ENCODE measurements at places on chromosomes 1 and 21.

DNA sequence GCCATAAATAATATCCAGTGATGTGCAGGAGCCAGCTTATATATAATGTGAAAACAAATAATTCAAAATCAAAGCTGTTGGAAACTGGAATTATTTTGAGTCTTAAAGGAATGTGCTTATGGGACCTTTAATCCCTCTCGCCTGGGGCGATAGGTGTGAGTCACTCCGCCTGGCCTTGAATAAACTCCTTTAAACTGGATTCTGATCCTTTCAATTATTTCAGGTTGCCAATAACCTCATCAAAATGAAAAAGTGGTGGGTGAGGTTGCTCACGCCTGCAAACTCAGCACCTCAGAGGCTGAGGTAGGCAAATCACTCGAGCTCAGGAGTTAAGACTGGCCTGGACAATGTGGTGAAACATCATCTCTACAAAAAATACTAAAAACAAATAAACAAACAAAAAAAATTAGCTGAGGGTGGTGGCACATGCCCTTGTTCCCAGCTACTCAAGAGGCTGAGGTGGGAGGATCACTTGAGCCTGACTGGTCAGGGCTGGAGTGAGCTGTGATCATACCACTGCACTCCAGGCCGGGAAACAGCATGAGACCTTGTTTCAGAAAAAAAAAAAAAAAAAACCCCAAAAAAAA lies 11.4 kb upstream of the SLC2A5 start:
- DNase-seq, result no peak

- DNase-seq, result no peak
Measured at GRCh38 chr1:203549309-203549708, 55.4 kb downstream of the OPTC start.

DNA sequence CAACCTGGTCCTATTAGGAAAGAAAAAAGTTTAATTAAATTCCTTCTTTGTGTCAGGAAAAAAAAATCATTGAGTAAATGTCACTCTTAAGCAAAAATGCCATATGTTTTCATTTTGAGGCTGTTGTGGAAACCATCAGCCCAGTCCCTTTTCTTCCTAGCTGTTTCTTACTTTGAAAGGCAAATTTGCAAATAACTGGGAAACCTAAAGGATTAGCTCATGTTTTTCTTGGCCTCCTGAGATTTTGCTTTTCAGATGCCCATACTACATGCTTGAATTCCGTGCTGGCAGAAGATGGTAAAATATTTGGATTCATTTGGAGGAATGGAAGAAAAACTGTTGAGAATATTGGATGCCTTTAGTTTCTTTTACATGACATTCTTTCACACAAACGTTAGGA lies 182.1 kb upstream of the ADAMTS5 start:
- DNase-seq, result no peak

DNA sequence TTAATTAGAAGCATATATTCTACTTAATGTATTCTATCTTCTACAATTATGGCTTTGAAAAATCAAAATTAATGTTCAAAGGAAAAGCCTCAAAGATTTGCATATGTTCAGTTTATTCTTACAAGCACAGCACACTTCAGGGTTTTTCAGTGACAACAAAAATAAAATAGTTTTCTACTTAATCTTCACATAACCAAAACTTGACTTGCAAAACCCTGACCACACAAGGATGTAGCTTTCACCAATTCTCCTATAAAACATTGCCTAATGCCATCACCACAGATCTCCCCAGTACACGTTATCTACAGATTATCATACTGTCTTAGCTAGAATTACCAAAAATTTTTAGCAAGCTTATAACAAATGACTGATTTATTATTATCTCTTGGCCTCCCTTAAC lies 23.3 kb downstream of the LPAR3 start:
- no peak for DNase-seq

GRCh38 chr1:167273027-167273800 lies 52.5 kb downstream of the POU2F1 start:
- DNase-seq, result peak; percentile 42

- no peak for DNase-seq
Measured at GRCh38 chr1:186880982-186881381, 52.2 kb downstream of the PLA2G4A start.

DNA sequence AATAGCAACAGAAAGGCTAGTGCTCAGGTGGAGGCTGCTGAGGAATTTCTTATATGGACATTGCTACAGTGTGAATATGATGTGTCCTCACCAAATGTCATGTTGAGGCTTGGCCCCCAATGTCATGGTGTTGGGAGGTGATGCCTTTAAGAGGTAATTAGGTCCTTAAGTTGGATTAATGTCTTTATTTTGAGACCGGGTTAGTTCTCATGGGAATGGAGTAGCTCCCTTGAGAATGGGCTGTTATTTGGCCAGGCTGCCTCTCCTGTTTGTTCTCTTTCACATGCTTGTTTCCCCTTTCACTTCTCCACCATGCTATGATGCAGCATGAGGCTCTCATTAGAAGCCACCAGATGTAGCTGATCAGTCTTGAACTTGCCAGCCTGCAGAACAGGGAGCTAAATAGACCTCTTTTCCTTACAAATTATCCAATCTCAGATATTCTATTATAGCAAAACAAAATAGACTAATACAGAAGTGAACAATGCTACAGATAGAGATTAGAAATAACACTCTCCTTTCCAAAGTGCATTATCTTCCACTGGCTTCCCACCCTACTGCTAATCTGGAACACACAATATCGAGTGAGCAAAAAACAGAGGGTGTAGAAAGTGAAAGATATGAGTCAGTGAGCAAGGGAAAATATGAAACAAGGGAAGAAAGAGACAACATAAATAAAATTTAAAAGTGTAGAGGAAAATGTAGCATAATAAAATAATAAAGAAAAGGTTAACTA lies 160.2 kb downstream of the NTMT2 start:
- DNase-seq, result no peak

- no peak for DNase-seq
Measured at GRCh38 chr1:114272593-114272992, 118.9 kb upstream of the SYT6 start.

- DNase-seq, result peak; percentile 13
Measured at GRCh38 chr1:224922404-224923164, 6.9 kb upstream of the DNAH14 start.

GRCh38 chr1:184940694-184941409 lies 33.5 kb downstream of the NIBAN1 start:
- DNase-seq, result no peak

- DNase-seq, result no peak
Measured at GRCh38 chr1:108627256-108627655, 33.6 kb downstream of the HENMT1 start.

GRCh38 chr1:53502641-53503432 lies 43.6 kb downstream of the DMRTB1 start:
- no peak for DNase-seq

- DNase-seq, result no peak
Measured at GRCh38 chr1:111517469-111518225, 14.2 kb upstream of the ADORA3 start.

GRCh38 chr1:30034627-30035521 lies 688.5 kb downstream of the MATN1 start:
- DNase-seq, result peak; percentile 49

DNA sequence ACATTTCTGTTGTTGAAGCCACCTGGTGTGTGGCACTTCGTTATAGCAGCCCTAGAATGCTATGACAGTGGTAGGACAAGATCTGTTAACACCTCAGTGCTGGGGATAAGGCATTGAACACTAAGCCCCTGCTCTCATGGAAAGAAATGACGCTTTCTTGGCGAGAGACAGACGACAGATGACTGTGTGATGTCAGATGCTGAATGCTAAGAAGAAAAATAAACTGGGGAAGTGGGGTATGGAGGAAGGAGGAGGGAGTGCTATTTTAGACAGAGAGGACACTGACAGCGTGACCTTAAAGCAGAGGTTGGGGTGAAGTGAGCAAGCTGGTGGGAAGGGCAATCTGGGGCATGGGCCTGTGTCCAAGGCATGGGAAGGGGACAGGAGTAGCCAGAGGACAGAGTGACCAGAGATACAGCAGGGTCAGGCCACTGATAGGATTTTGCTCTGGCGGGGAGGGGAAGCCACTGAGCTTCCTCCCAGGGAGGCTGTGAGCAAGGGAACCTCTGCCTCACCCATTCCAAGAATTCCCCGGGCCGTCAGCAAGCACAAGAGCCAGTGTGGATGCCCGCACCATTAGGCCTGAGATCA lies 15.2 kb downstream of the DOP1B start:
- DNase-seq, result no peak

GRCh38 chr1:23282957-23283356 lies 61.1 kb downstream of the HNRNPR start:
- DNase-seq, result no peak

DNA sequence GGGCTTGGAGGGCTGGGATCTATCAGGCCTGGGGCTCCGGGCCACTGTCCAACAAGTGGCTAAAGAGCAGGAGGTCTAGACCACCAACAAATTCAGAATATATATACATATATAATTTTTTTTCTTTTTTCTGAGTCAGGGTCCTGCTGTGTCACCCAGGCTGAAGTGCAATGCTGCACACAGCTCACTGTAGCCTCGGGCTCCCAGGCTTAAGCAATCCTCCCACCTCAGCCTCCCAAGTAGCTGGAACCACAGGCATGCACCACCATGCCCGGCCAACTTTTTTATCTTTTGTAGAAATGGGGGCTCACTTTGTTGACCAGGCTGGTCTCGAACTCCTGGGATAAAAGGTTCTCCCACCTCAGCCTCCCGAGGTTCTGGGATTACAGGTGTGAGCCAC lies 6.8 kb upstream of the LAPTM5 start:
- DNase-seq, result no peak

- no peak for DNase-seq
Measured at GRCh38 chr1:55399346-55399745, 184.2 kb upstream of the USP24 start.

- DNase-seq, result no peak
Measured at GRCh38 chr1:211742272-211742671, 66.9 kb upstream of the NEK2 start.

DNA sequence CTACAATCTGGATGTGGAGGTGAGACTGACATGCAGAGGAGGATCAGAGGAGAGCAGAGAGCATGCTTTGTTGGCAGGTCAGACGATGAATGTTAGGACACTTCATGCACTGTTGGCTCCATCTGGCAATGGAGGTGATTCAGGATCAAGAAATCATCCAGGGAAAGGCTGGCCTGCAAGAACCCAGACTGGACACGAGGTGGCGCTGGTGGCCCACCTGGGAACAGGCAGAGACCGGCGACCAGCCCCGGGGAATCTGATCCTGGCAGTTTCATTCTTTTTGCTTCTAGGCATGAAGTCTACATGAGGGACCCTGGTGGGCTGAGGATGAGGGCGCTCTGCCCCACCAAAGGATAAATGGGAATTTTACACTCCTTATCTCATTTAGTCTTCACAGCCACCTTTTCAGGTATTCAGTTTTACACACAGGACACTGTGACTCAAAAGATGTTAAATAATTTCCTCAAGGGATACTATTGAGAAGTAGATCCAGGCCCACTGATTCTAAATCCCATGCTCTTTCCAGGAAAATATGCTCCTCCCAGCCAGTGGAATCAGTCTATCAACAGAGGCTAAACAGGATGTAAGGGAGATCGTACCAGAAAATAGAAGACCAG lies 26.2 kb upstream of the SCMH1 start:
- peak; percentile 70 for DNase-seq

DNA sequence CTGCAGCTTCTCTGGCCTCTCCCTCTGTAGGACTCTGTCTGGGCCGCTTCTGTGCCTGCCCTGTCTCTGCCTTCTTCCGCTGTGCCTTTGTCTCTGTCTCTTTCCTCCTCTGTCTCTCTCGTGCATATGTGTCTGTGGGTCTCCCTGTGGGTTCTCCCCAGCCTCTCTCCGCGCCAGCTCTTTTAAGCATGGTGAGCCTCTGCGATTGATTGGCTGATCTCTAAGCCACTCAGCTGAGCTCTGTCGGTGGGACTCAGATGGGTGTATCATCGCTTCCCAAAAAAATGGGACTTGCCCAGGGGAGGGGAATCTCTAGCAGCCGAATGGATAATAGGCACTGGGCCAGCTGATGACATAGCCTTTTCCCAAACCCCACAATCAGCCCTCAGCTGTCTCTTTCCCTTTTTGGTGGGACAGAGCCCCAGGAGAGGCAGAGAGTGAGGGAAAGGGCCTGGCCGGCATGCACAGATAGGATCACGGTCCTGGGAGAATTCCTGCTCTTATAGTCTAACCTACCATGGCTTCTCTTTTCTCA lies at the start of gene ADAMTS4:
TSS of gene ADAMTS4 (minus strand) at position 158 of the 535 bp plus-strand sequence. CDS start 427 bp downstream, outside the sequence.
- DNase-seq, result no peak

DNA sequence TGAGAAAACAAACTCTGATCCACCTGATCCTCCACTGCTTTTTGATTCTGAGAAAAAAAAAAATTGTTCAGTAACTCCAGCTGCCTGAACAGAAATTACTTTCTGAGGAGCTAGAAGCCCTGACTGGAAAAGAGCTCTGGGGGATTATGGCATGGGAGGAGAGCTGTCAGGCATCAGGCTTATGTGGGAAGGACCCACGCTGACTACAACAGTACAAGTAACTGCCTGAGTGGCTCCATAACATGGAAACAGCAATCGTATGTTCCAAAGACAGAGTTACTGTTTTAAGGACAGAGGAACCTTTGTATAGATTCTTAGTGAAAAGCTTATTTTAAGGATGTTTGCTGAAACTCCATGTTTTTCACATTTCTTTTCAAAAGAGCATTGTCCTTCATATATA lies 1.2 kb upstream of the ANGPTL7 start:
- no peak for DNase-seq

GRCh38 chr1:236608930-236609726 lies 4.8 kb upstream of the HEATR1 start:
- peak; percentile 70 for DNase-seq

DNA sequence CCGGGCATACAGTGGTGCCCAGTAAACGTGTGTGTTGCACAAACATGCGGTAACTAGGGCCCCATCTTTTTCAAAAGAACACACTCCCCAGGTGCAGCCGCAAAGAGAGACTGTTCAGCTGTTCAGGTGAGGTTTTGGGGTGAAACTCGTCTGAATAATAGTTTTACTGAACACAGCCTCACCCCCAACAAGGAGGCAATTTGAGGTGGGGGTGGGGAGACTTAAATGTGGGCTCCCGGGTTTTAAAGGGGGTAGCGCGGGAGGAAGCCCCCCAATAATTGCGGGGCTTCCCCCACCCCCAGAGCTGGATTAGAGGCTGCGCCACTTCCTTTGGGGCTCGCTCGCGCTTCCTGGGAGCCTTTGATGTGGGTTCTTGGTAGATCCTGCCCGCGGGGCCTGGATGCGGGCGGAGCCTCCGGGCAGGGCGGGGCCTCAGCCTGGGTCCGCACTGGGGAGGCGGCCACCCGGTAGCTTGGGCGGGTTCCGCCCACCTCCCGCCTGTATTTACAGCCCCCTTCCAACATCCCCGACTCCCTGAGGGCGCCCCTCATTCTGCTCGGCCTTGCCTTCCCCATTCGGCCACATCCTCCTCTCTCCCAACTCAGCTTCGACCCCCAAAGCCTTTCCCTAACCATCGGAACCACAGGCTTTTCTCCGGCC lies 6.4 kb upstream of the EPHA2 start:
- no peak for DNase-seq

Data from BE2C (cell line).